Stimulated activated CD4-positive, alpha-beta T cell treated with anti-CD3 and anti-CD28 coated beads, TNF-alpha, amount 100 ng/mL, for 24 hours (primary cell): ENCODE measurements at places on chromosomes 3 and 15.

DNA sequence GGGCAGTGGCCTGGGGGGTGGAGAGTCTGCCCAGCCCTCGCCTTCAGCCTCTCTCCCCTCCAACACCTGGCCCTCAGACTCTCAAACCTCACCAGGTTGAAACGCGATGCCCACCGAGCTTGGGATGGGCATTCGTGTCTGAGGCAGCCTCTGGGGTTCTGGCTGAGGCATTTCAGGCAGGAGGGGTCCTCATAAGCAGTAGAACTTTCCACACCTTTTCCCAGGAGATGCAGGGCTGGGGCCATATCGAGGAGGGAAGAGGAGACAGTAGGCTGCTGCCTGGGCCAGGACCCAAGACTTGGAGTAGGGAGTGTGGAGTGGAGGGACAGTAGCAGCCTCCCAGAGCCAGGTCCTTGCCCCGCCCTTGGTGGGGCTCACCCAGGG lies 24.6 kb downstream of the ACAA1 start:
- DNase-seq: no peak

- DNase-seq: no peak
These were observed 142.8 kb downstream of the EDEM1 start for GRCh38 chr3:5330152-5330810.

GRCh38 chr15:47394286-47394809 lies 323.0 kb upstream of the SEMA6D start:
- DNase-seq: no peak

GRCh38 chr15:62711691-62712454 lies 330.7 kb upstream of the TPM1 start:
- DNase-seq: no peak

- DNase-seq: no peak
These were observed 46.1 kb downstream of the AAGAB start for GRCh38 chr15:67208396-67208795.

DNA sequence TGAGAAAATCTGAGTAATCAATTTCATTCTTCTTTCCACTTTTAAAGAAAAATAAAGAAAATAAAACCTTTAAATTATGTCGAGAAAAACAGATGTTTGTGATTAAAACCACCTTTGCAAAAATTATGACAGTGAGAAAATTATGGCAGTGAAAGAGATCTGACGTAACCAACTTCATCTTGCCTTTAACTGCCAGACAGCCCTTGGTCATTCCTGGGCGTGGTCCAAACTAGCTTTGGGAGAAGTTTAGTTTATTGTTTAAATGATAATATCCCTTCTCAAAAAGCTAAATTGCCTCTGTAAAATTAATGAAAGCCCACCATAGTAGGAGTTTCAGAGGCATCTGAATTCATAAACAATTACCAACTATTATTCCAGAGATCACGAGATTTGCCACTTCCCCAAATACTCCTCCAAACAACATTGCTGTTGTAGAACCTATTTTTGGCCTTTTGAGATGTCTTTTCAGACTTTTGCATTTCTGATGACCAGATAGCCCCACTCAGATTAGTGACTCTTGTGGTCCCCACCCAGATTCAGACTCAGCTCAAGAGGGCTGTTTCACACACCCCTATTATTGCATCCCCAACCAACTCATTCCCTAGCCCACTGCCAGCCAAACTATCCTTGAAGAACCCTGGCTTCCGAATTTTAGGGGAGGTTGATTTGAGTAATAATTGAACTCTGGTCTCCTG lies 664.4 kb upstream of the CBLB start:
- DNase-seq: no peak
